Tibial nerve (tissue), 4 donors: ENCODE measurements at places on chromosomes 1 and 21.

DNA sequence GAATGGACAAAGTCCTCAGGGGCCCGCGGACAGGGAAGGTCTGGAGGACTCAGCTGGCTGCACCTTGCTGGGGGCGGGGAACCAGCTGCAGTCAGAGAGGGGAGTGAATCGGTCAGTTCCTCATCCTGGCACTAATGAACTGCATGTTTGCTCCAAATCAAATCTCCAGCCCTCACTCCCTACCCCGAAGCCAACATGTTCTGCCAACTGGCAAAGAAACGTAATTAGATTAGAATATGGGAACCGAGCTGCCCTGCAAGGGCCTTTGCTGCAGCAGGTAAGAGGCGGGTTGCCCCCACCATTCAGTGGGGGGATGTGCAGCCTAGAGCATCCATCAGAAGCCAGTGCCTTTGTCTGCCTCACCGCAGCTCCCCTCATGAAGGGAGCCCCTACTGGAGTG lies 121.1 kb downstream of the AJAP1 start:
- DNase-seq: no peak

DNA sequence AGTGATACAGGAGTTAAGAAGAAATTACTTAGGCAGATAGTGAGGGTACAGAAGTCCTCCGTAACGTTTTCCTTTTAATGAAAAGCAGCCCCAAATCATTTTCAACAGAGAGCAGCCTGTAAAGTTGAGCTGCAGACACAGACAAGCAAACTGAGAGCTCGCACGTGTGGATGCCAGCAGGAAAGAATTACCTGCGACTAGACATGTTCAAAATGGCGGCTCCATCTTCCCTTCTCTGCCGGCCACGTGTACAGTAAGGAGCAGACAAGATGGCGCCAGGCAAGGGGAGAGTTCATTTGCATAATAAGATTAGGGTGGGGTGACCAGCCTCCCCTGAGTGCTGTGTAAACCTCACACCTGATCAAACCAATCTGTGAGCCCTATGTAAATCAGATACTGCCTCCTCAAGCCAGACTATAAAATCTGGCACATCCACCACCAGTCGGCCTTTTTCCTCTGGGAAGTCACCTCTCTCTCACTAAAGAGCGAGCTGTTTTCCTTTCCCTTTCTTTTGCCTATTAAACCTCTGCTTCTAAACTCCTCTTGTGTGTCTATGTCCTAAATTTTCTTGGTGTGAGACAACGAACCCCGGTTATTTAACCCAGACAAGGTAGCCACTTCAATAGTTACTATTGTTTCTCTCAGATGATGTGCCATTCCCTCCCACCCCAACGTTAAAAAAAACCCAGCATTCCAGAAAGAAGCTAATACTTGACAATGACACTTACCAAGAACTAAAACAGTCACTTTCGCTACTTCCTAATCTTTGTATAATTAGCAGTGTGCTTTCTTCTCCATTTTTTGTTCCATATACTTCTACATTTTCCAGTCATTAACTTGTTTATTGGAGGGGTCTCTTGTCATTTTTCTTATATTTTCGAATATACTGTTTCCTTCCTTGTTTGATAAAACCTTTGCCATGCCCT lies 27.4 kb downstream of the DUSP10 start:
- DNase-seq: no peak

- no peak for DNase-seq
Measured at GRCh38 chr1:41416552-41417334, 55.5 kb downstream of the FOXO6 start.

DNA sequence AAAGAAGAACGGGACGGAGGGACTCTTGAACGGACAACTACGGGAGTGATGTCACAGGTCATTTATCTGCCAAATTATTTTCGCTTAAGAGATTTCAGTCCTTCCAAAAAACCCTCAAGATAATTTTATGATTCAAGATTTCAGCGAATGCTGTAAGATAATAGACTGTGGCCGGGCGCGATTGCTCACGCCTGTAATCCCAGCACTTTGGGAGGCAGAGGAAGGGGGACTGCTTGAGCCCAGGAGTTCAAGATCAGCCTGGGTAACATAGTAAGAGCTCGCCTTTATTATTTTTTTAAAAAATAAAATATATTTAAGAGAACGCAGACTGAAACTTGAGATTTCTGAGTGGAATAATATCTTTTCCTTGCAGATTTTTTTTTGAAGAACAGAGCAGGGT lies 609 bp downstream of the RWDD2B start:
- DNase-seq: no peak

GRCh38 chr1:213951876-213952275 lies 35.9 kb upstream of the PROX1 start:
- DNase-seq: no peak

GRCh38 chr21:34282223-34282622 lies 81.6 kb upstream of the KCNE2 start:
- no peak for DNase-seq

GRCh38 chr1:170580636-170581440 lies 48.9 kb downstream of the GORAB start:
- DNase-seq: no peak

GRCh38 chr1:46110521-46110920 lies 21.9 kb downstream of the PIK3R3 start:
- DNase-seq: no peak
